ENCODE measurements at places on chromosomes 1 and 21.

DNA sequence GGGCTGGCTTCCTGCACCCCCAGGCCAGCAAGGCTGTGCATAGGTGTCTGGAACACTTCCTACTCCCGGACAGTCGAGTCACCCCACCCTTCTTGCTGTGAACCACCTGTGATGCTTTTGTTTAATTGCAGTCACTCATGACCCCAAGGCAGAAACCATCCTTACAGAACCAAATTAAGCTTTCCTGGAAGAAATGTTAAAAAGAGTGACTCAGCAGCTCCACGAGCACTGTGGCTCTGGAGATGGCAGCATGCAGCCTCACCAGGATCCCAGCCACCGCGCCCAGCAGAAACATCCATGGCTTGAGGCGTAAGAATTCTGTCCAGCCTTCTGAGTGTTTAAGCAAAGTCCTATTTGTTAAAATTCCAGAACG, 28.8 kb downstream of the SNAP47 start:
- no peak for DNase-seq

- DNase-seq, result no peak
Measured at GRCh38 chr1:106266786-106267185, 789.7 kb upstream of the PRMT6 start.

DNA sequence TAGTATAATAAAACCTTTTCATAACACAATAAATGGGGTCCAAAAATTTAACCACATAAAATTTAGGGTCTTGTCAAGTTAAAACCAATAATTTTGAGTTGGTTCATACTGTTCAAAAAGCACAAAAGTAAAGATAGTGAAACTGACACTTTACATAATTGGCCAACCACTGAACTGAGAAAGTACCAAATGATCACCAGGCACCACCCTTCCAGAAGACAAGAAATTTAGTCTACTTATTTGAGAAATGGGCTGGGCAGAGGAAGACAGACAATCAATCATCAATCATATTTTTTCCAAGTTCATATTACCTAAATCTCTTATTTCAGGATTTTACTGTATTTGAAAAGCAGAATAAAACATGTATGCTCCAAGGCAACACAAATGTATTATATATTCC, 6.5 kb upstream of the GOLPH3L start:
- DNase-seq, result no peak

GRCh38 chr1:217273866-217274265, 357.0 kb downstream of the GPATCH2 start:
- DNase-seq, result no peak

GRCh38 chr1:89425056-89425455, 61.2 kb downstream of the GBP6 start:
- DNase-seq, result no peak

DNA sequence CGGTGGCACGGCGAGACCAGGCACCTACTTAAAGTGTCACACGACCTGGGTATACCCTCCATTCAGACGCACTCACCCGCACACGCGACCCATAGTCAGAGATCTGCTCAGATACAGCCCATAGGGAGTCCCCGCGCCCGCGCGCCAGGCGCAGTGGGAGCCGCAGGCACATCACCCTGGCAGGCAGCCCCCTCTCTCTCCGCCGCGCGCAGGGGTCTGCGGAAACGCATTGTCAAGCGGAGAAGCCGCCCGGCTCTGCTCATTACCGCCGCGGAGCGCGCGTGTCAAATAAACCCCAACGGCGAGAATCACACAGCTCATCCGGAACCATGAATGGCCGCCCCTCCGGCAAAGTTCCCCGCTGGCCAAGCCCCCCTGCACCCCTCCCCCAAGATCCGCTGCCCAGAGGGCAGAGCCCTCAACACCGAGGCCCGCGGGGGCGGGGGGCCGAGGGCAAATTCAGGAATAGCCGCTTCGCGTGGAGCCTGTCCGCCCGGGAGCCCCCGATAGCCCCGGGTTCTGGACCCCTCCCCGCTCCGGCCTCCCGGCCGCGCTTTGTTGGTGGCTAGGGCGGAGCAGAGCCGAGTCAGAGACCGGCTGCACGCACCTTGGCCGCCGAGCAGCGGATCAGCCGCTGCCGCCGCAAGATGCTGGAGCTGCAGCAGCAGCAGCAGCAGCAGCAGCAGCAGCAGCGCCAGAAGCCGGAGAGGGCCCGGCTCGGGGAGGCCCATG, 522 bp downstream of the LRP8 start:
- DNase-seq, result peak; percentile 17

DNA sequence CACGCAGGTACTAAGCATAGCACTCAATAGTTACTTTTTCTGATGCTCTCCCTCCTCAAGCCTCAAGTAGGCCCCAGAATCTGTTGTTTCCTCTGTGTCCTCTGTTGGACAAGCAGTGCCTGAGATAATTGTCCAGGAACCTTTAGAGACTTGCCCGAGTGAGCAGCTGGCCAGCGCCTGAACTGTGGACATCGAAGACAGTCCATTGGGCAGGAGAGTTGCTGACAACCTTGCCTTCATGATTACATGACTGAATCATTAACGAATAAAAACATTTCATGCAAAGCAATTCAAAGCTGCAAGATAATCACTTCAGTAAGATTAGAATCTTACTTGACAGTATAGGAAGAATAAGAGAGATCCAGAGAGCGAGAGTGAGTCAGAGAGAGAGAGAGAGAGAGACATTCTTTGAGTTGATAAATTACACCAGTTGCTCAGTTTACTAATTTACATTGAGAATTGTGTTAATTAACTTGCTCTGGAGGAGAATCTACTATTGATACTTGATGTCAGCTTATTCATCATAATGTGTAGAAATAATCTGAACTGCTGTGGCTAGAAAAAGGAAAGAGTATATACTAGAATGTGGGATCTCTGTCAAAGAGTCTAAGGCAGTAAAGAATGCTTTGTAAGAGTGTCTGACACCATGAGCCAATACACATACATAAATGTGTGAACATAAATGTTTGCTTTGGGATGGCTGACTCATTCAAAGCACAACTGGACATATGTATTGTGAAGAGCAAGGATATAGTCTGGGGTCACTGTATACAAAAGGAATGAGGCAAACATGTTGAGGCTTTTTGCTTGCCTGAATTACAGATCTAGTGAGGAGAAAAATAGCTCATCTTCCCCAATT, 216.0 kb downstream of the ZNF326 start:
- no peak for DNase-seq

DNA sequence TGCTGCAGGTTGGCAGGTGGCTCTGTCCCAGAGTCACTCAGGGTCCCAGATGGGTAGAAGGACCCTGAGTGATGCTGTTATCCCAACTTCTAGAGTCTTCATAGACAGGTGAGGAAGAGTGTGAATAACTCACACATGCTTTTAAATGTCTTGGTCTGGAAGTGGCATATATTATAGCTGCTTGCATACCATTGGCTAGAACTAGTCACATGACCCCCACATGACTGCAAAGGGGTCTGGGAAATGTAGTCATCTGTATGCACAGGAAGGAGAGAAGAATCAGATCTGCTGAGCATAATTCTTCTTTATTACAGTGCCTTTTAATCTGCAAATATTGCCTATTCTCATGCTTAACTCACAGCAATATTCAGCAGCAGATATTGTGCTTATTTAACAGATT, 28.2 kb upstream of the KLHDC7A start:
- no peak for DNase-seq

- DNase-seq, result no peak
Measured at GRCh38 chr1:228110556-228110955, 1.5 kb upstream of the MRPL55 start.

DNA sequence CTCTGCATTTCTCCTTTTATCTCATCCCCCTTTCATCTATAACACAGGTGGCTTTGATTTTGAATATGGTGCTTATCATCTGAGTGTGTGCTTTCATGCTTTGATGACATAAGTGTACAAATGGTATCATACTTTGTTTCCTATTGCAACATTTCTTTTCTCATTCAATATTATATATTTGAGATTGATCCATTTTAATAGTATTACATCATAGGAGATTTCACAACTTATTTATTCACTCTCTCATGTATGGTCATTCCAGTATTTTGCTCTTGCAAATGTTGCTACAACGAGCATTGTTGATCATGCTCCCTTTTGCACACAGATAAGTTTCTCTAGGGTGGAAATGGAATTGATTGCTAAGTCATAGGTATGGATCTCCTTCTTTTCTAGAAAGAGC, 302.8 kb downstream of the KIF26B start:
- no peak for DNase-seq

GRCh38 chr1:205043866-205044265, 854 bp downstream of the CNTN2 start:
- no peak for DNase-seq

DNA sequence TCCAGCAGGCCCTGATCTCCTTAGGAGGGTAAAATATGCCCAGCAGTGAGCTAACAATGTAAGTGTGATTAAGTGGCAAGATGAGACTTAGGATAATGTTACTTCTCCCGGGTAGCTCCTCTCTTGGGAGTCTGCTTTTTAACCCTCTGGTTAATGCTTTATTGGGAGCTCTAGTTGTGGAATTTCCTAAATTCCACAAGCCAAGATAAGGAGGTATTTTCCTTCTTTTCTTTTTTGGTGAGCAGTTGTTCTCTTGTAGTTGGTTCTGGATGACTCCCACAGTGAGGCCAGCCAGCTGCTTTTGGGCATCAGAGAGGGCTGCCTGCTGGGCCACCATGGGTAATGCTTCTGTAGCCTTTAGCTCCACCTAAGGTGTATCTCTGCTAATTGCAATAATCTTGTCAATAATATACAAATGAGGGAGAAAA, 19.3 kb downstream of the C1orf52 start:
- no peak for DNase-seq

GRCh38 chr1:99228153-99228552, 36.1 kb upstream of the PLPPR4 start:
- no peak for DNase-seq

DNA sequence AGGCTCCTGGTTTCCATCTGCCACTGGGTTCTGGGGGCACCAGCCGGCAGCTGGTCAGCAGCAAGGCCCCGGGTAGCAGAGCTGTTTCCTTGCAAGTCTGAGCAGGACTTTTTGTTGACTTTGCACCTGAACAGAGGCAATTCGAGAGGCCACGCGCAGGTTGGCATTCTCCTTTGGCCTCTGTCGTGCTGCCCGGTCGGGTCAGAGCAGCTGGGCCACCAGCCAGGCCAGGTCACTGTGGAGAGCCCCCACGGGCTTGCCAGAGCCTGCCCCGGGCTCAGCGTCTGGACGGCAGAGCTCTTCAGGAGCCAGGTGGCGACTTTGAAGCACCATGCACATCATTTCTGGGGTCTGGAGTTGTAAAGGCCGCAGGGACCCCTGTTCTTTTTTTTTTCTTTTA, 28.4 kb upstream of the TMEM52 start:
- no peak for DNase-seq

- DNase-seq, result no peak
Measured at GRCh38 chr1:205477121-205477758, 21.4 kb upstream of the BLACAT1 start.

- DNase-seq, result no peak
Measured at GRCh38 chr1:4086085-4086850, 186.2 kb upstream of the C1orf174 start.

DNA sequence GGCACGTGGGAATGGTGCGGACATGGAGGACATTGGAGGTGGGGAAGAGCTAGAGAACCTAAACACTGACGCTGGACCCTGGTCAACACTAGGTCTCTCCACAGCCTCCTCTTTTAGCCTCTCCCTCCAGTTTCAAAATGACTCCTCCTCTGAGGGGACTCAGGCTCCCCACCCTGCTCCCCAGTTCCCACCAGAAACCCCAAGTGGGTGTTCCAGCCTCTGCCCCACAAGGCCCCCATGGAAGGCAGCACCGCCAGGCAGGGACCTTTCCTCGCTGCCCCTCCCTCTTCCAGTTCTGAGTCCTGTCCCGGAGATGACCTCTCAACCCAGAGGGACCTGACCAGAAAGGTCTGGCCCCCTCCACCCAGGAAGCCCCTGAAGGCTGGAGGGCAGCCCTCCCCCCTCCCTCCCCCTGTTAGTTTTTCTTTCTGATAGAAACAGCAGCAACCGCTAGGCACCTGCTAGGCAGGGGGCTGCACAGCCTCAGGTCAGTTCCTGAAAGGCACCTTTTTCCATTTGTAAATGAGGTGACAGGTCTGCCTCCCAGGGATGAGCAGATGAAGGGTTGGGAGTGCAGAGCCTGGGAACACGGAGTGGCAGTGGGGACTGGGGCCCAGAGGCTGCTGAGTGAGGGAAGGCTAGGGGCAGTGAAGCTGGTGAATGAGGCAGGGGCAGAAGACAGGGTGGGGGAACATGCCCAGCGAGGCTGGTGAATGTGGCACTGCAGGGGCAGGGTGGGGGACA, 9.3 kb upstream of the ITGB2 start:
- DNase-seq, result no peak

GRCh38 chr1:42165511-42166210, 1.1 kb upstream of the GUCA2A start:
- no peak for DNase-seq

DNA sequence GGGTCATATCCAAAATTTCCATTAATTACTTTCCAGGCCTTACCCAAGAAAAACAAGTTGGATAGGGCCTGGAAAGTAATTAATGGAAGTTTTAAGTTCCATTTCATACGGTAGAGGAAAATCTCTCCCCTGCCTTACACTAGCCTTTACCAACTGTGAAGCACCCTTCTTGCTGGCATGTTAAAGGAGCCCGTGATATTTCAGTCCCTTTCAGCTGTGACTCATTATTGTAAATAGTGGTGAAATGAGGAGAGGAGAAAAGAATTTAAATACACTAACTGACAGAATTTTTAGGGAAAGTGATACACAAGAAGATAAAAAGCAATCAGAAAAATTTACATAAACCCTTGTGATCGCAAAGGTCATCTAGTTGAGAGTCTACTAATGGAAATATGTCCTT, 20.3 kb upstream of the KAZN start:
- no peak for DNase-seq

DNA sequence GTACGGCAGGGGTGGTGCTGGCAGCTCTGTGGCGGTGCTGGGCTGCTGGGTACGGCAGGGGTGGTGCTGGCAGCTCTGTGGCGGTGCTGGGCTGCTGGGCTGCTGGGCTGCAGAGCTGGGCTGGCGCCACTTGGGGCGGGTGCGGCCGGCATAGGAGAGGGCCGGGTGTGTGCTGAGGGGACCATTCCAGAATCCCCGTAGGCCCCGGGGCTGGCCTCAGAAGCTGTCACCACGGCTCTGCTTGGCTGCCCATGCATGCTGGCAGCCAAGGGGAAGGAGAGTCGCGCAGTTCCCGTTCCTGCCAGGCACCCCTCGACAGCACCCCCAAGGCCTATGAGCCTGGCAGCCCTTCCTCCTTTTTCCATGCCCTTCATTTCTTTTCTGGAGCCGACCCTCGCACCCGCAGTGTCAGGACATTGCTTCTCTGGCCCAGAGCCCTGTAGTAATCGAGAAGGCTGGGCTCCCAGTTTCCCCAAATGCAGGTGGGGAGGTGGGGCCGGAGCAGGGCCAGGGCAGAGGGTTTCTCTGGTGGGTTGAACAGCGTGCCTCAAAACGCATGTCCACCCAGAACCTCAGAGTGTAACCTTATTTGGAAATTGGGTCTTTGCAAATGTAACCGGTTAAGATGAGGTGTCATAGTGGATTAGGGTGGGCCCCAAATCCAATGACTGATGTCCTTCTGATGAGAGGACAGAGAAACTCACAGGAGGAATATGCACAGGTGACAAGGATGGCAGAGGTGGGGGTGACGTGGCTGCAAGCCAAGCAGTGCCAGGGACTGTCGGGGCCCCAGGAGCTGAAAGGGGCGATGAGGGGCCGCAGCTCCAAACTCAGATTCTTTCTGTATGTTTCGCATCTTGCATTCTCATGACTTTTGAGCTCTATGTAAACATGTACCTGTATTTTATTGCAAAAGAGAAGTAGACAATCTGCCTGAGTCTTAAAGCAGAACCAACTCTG, 71.0 kb upstream of the ACTRT2 start:
- no peak for DNase-seq

Data from stimulated activated CD8-positive, alpha-beta memory T cell treated with anti-CD3 and anti-CD28 coated beads, Interleukin-15, amount 100 ng/mL, for 4 hours (primary cell).